ENCODE measurements at places on chromosomes 5 and 9.
A peak's percentile ranks its signal among the peaks of the same experiment; 100 is the strongest.

GRCh38 chr9:6645355-6646292, at the start of gene GLDC:
GLDC (minus strand) TSS chr9:6645729; CDS start chr9:6645499, 230 bp downstream.
- no peak for DNase-seq

DNA sequence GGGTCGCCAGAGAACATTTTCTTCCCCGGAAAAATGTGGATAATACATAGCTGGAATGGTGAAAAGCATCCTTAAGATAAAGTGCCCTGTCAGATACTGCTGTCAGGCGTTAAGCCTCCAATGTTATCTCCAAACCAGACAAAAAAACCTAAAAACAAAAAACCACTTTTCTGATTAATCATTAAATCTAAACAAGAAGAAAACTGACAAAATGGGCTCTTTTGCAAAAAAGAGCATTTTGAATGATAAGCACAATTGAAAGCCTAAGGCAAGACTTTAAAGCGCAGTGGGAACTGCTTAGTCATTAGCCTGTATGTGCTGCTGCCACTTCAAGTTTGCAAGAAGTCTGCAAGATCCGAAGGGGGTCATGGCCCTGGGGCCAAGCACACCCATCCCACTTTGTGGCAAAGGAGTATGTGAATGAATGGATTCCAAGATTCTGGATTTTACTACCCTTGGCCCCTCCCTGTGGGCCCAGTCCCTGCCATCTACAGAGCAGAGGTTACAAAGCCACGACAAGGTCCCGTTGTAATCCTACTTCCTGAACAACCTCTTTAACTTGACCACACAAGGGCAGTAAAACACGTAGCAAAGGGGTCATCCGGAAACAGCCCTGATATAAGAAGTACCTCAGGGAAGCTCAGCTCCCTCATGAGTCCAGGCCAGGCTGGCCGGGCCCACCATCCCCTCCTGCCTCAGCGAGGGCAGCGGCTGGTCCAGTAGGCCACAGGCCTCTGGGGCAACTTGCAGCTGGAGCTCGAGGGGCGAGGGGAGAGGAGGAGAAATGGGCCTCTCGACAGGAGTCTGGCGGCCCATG, 29.7 kb downstream of the SHB start:
- DNase-seq: no peak

DNA sequence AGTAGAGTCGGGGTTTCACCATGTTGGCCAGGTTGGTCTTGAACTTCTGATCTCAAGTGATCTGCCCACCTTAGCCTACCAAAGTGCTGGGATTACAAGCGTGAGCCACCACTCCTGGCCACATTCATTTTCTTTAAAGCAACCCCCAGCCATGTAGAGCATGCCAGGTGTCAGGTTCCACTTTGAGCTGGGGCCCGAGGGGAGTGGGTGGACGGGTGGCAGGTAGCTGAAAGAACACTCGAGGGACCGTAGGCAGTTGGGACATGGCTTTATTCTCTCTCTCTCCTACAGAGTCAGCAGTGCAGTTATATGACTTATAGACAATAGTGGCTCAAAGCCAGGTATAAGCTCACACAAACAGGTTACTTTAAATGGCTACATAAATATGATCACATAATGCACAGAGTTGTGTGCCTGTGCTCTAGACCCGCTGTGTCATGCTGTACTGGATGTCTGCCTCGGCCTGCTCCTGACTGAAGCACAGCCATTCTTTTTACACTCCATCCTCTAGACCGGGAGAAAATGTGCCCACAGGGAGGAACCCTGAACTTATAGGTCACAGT, 60.5 kb upstream of the FAM120A start:
- DNase-seq: no peak

DNA sequence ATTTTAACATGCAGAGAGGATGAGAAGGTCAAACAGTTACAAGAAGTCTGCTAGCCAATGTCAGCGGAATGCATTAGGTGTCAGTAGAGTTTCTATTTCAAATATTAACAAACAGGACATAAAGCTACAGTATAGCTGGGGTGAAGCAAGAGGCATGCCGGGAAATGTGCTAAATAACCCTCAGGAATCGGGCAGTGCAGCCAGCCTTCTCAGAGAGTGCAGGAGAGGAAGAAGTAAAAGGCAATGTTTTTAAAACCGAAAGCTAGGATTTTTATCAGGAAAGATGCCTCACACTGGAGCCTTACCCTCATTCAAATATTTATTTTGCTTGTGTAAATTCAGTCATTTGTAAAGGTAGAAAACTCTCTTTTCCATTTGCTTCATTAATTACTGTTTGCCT, 59.1 kb upstream of the SH3GL2 start:
- DNase-seq: no peak

- DNase-seq: peak; percentile 1
Measured at GRCh38 chr5:149114403-149115312, 26.6 kb upstream of the ABLIM3 start.

- DNase-seq: peak; percentile 31
Measured at GRCh38 chr5:179679014-179679674, 1.7 kb downstream of the CBY3 start.

- no peak for DNase-seq
Measured at GRCh38 chr5:80406980-80407734, 707 bp upstream of the ZFYVE16 start.

DNA sequence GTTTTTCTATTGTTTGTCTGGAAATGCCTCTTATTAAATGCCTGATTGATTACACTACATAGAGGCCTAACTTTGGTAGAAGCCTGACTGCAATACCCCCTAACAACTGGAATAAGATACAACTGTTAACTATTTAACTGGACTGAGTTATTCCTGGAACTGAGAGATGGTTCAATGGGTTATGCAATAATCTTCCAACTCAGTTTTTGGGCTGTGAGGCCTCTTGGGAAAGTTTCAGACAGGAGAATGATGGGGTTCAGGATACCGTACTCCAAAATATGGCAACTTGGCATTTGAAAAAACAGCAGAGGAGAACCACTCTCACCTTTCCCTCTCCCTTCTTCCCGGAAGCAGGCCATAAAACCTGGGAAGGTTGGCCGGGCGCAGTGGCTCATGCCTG, 19.2 kb upstream of the PCDH1 start:
- DNase-seq: no peak

DNA sequence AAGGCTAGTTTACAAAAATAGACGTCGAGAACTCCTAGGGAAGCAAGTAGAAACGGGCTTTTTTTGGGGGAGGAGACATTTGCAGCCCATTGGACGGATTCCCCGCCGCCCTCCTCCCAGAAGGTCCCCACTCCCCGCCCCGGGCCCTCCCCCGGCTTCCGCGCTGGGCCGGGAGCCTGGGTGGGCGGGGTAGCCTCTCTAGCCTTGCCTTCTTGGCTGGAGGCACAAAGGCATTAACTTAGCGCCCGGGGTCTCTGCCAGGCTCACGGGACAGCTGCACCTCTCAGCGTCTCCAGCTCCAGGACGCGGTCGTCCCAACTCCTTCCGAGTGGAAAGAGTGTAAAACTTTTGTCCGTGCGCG, at the start of gene DMRTA1:
Gene DMRTA1 (plus strand): TSS at position 236 of the 361 bp plus-strand sequence. CDS start 242 bp downstream, outside the sequence.
- DNase-seq: no peak

Data from stimulated activated CD8-positive, alpha-beta memory T cell treated with anti-CD3 and anti-CD28 coated beads, Interleukin-15, amount 100 ng/mL, for 1 hour (primary cell).